Thoracic aorta (tissue), 2 donors: ENCODE measurements at places on chromosomes 4 and X. TPM values are rescaled to one million over a fixed set of nuclear protein-coding genes. Genes with fewer than 3 reads are reported as not detected.

DNA sequence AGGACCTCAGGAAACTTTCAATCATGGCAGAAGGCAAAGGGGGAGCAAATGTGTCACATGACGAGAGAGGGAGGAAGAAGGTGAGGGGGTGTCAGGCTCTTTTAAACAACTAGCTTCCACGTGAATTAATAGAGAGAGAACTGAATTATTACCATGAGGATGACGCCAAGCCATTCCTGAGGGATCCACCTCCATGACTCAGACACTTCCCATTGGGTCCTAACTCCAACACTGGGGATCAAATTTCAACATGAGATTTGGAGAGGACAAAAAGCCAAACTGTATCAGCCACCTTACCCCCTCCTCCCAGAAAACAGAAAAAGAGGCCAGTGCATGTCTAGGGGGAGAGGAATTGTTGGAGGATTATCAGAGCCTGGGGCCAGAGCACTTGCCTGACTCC is 40.4 kb upstream of the LAS1L start:
- no peak for DNase-seq

DNA sequence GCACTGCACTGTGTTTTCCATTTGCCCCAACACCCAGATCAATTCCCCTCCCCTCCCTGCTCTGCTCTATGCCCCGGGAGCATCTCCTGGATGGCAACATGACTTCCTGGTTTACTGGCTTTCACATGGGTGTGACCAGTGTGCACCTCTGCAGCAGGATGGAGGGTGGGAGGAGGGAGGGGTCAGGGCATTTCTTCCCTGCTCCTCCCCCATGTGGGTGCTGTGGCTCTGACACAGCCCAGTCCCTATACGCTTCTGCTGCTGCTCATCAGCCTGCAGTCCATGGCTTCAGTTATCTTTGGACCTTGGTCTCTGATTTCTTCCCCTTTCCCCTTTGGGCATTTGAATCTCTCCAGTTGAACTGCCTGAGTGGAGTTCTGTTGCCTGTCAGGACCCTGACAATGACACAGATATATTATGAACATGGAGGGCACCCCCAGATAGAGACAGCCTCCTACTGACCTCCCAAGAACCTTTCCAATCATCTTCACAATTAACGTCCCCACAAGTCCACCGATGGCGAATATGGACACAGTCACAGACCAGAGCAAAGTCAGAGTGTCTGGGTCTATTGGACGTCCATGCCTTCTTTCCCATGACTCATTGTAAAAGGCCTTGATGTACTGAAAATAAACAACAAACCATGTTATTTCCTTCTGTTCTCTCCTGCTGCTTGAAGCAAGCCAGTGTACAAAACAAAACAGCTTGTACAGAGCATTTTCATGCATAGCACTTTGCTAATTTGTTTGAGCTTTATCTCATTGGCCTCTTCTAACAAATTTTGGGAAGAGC is 24.8 kb downstream of the SLC2A9 start:
- DNase-seq, result no peak

GRCh38 chr4:53720776-53721175 is 129.5 kb upstream of the LNX1 start:
- DNase-seq, result no peak

The UGT8 gene
- 2.3 TPM for total RNA-seq

The ZCCHC12 gene
- not detected for total RNA-seq

DNA sequence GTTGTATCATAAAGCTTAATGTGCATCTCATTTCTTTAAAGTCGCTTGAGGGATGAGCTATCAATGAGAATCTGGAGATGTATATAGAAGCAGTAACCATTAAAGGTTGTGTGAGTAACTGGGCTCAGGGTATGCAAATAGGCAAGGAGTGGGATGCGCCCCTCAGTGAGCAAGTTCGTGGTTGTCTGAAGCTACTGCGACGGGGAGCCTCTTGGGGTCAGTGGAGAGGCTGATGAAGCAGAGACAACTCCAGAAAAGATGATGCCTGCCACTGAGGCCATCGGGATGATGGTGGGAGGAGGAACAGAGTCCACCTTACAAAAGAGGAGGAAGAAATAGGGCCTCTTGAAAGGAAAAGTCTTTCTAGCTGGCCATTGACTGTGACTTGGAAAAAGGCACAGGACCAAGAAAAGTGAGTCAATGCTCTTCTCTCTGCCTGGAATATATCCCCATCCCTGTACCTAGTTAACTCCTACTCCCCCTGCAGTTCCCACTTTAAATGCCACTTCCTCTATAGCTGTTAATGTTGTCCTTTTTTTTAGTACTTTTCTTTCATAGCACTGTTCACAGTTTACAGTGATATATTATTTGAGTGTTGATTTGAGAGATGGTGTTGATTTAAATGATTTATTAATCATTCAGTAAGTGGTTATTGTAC is 51.4 kb upstream of the LSM6 start:
- DNase-seq, result no peak

- no peak for DNase-seq
These were observed 22.3 kb downstream of the NKX1-1 start for GRCh38 chr4:1383728-1384591.

- no peak for DNase-seq
These were observed 434.7 kb downstream of the PACRGL start for GRCh38 chr4:21134994-21135393.

The MAGEA2B gene
- total RNA-seq, result not detected

GRCh38 chr4:163092093-163092492 is 74.6 kb downstream of the NAF1 start:
- no peak for DNase-seq
